M059J (cell line): ENCODE measurements at places on chromosomes 1 and 21.

GRCh38 chr1:42942444-42942843, 16.2 kb downstream of the SLC2A1 start:
- DNase-seq = no peak

DNA sequence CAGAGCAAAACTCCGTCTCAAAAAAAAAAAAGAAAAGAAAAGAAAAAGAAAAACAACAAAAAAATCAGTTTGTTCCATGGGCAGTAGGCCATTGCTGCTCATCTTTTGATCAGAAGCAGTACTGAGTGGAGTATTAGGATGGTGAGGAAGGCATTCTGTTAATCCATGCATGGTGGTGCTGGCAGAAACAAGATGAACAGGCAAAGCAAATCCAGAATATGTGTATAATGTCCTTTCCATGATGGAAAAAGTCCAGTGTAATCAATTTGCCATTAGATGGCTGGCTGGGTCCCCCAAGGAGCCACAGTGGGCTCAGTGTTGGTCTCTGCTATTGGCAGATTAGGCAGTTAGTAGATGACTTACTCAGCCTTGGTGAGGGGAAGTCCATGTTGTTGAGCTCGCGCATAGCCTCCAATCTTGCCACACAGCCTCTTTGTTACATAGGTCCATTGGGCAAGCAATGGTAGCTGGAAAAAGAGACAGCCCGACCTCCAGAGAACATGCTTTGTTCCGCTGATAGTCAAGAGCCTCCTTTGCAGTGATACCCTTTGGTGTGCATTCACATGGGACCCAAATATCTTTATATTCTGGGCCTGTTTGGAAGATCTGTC, 23.3 kb downstream of the H3-3A start:
- no peak for DNase-seq

DNA sequence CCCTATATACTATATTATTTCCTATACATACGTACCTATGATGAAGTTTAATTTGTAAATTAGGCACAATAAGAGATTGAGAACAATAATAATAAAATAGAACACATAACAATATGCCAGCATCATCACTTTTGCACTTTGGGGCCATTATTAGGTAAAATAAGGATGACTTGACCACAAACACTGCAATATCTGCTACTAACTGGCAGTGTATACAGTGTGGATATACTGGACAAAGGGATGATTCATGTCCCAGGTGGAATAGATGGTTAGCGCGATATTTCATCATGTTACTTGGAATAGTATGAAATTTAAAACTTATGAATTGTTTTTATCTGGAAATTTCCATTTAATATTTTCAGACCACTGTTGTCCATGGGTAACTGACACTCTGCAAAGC, 35.4 kb upstream of the TXLNA start:
- DNase-seq = no peak

DNA sequence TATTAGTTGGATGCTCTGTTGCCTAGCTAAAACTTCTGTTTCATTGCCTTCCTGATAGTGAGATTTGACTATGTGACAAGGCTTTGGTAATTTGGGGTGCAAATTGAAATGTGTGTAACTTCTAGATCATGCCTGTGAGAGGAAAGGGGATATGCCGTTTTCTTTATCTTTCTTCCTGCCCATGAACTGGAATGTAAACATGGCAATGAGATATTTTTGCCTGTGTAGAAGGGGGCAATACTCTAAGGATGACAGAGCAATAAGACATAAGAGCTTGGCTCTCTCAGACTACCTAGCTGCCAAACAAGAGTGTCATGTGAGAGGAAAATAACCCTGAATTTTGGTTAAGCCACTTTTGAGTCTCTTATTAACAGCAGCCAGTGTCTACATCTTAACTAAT, 49.7 kb downstream of the RAP1A start:
- DNase-seq = no peak

DNA sequence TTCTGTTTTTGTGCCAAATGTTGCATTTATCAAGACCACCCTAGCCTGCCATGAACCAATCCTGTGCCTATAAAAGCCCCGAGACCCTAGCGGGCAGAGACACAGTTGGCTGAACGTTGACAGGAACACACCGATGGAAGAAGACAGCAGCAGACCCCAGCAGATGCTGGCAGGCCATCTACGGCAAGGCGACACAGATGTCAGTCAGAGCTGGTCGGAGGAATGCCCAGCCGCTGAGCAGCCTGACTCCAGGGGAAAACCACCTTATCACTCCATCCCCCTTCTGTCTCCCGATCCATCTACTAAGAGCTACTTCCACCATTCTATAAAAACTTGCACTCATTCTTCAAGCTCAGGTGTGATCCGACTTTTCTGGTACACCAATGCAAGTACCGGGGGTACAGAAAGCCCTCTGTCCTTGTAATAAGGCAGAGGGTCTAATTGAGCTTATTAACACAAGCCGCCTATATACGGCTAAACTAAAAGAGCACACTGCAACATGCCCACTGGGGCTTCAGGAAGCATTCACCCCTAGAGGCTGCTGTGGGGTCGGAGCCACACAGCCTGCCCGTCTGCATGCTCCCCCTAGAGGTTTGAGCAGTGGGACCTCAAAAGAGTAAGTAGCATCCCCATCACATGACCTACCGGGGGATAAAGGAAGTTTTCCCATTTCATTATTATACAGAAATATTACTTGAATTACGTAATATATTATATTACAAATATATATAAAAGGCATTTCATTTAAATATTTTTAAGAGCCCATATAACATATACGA, 1156.3 kb upstream of the B3GALT2 start:
- no peak for DNase-seq

- DNase-seq = no peak
Observed at GRCh38 chr1:48007047-48007446, 9.9 kb upstream of the TRABD2B start.

GRCh38 chr1:161381707-161382106, 14.0 kb upstream of the CFAP126 start:
- no peak for DNase-seq

DNA sequence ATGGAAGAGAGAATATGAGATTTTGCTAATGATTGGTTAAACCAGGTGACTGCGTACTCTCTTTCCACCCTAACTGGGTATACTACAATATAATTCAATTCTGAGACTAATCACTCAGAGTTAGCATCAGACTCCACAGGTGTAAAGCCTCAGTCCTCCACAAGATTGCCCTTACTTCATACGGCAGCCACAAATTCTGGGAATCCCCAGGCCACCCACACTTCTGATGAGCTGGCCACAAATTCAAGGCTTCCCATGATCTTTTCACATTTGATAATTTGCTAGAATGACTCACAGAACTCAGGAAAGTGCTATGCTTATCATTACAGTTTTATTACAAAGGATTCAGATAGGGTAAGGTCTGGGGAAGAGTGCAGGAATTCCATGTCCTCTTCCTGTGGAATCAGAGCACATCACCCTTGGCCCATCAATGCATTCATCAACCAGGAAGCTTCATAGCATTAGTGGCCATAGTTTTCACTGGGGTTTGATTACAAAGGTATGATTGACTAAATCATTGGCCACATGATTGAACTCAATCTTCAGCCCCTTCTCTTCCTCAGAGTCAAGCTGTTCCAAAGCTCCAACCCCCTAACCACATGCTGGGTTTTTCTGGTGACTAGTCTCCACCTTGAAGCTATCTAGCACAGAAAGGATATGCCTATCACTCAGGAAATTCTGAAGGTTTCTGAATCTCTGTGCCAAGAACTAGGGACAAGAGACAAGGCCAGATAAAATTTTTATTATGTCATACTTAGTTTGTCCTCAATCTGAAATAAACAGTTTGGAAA, 131.7 kb downstream of the HHIPL2 start:
- peak; percentile 3 for DNase-seq

DNA sequence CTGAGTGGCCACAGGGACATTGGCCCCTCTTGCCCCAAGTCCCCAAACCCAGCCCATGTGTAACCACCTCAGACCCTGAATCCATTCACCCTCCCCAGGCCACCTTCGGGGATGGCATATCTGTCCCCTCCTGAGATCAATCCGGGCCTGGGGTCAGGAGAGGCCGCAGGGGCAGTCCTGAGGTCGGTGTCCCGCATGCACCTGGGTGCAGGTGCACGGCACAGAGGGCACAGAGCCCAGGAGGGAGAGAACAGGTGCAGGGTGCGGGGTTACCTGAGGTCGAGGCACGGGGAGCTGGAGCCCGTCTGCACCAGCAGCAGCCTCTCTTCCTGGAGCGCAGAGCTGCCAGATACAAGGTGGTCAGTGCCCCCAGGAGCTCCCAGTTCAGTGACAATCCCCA, 16.8 kb downstream of the PANK4 start:
- DNase-seq = no peak

DNA sequence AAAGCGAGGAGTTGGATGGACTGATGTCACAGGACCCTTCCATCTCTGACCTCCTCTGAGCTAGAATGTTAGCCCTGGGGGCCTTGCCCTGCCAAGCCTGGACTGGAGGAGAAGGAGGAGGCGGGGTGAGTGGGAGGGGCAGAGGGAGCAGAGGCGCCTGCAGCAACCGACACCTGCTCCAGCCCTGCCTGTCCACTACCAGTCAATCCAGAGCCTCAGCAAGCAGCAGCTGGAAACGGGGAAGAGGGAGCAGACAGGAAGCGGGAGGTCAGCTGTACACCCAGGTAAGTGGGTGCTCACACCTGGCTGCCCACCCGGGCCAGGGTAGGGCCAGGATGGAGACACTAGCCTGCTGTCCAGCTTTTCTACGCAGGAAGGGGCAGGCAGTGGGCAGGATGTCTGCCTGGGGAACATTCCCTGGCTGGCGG, at the start of gene IGFN1:
TSS of gene IGFN1 (plus strand) at position 201 of the 428 bp plus-strand sequence. CDS start 2,470 bp downstream, outside the sequence.
- peak; percentile 18 for DNase-seq

DNA sequence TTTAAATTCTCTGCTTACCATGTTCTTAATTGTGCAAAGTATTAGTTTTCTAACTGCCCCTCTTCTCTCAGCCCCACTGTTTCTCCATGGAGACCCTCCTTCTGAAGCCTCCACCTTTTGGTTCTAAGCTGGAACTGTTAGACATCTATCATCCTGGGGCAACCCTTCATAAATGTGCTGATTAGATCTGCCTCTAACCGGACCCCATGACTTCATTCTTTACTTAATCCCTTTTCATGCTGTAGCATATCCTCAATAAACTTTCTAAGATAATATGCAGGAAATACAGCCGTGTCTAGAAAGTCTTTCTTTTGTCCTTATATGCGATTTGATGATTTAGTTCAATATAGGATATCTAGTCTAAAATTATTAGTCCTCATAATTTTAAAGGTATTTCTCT, 1020.1 kb downstream of the ADGRL2 start:
- DNase-seq = peak; percentile 16

DNA sequence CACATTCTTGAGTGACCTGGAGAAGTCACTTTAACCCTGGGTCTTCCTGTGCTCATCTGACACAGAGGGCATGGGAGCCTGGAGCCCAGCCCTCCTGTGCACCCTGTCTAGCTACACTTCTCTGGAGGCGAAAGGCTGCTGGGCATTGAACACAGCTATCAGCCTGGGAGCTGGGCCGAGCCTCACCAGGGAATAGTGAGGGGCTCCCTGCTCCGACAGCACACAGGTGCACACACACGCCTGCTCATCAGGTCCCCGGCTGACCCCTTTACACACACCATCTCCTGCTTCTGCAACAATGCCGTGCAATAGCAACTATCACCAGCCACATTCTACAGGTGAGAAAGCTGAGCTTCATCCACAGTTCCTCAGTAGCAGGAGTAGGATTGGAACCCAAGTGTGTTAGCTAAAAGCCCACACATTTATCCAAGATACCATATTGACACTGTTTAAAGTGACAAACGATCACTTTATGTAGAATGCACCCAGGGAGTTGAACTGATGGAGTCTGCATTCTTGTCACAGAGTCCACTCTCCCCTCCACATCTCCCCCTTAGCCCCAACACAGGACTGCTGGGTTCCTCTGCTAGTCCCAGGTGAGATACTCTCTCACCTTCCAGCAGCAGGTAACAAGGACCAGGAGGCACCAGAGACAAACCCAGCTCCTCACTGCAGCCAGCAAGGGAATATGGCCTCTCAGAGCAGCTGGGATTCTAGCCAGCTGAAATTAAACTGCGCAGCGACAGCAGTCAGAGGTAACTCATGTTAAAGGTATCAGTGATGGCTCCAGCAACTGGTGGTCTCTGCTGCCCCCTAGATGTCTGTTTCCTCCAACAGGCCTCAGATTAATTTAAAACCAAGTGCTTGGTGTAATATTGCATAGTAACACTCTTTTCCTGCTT, 18.3 kb upstream of the CAPN8 start:
- DNase-seq = peak; percentile 62

DNA sequence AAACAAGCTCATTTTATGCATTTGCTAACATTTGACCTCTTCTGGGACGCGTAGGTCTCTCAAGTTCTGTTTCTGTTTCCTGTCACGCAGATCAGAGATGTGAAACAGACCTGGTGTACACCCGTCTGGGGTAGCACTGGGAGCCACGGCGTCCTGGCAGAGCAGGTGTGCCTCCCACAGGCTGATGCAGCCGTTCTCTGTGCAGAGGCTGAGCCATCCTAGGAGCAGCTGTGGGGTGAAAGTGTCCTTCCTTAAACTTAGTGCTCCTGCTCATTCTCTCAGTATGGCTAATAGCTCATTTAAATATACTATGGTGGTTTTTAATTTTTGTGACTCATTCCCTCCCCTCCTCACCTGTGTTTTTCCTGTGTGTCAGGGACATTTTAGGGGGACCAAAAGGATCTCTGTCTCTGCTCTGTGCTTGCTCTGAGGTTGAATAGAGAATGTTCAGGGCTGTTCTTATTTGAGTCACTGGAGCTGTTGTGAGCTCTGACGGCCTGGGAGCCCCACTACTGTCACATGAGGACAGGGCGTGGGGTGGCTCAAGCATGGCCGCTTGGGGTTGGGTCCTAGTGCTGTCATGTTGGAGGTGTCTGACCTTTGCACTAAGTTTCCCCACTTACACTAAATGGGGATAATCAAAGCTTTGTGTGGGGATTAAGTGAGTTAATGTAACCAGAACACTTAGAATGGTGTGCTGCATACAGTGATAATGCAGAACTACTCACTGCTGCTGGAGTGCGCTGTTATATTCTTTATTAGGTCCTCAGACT, 43.0 kb downstream of the GALNT2 start:
- no peak for DNase-seq

- DNase-seq = no peak
Observed at GRCh38 chr1:234369784-234370183, 3.5 kb upstream of the COA6 start.

GRCh38 chr1:37746806-37747205, 18.1 kb downstream of the EPHA10 start:
- no peak for DNase-seq

DNA sequence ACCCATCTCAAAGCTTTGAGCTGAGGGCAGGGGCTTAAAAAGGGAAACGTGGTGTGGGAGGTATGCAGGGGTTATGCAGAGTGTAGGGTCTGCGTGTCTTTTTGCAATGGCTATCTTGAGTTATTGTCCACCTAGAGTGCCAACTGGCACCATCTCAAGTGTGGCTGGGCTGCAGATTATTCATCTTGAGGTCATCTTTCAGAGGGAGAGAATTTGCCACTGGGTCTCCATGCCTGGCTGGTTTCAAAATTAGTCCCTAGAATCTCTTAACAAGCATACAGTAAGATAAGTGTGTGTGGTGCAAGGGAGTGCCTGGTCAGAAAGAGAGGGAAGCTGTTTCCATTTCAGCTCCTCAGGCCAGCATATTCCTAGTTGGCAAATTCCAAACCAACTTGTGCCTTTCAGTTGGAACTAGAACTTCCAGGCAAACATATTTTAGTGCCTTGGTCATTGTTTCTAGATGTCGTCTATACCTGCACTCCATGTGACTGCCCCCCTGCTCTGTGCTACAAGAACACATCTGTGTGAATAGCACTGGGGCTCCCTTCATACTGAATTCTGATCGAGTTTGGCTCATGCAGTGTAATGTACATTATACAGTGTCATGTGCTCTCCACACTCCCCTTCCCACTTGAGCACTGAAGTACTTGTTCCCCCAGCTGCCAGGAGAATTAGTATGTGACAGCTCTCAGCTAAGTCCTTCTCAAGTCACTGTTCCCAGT, 5.0 kb upstream of the OR2T8 start:
- DNase-seq = peak; percentile 50
